ENCODE measurements at places on chromosomes 6 and 20.

GRCh38 chr6:7215798-7216231 is 97.2 kb downstream of the SSR1 start:
- DNase-seq = no peak

GRCh38 chr6:144895313-144896278 is 610.5 kb downstream of the UTRN start:
- no peak for DNase-seq

DNA sequence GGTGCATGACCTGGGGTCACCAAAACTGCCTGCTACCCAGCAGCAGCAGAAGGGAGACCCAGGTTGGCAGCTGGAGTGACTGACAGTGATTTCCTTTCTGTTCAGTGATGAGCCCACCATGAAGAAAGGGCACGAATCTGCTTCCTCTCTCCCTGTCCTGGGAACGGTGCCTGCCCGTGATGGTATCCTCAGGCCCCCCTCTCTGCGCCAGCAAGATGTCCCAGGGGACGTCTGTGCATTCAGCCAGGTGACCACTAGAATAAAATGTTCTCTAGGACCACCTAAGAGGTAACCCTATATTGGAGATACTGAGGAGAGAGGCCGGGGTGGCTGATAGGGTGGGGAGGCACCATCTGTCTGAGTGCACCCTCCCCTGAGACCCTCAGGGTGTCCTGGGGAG is 294.7 kb downstream of the QKI start:
- no peak for DNase-seq

- DNase-seq = no peak
Measured at GRCh38 chr20:58069207-58069606, 159.2 kb downstream of the ANKRD60 start.

GRCh38 chr6:80158478-80158989 is 52.1 kb downstream of the BCKDHB start:
- no peak for DNase-seq

- peak; percentile 28 for DNase-seq
Measured at GRCh38 chr6:133085896-133086295, 155.3 kb upstream of the EYA4 start.

- no peak for DNase-seq
Measured at GRCh38 chr20:7829776-7830175, 110.5 kb downstream of the HAO1 start.

DNA sequence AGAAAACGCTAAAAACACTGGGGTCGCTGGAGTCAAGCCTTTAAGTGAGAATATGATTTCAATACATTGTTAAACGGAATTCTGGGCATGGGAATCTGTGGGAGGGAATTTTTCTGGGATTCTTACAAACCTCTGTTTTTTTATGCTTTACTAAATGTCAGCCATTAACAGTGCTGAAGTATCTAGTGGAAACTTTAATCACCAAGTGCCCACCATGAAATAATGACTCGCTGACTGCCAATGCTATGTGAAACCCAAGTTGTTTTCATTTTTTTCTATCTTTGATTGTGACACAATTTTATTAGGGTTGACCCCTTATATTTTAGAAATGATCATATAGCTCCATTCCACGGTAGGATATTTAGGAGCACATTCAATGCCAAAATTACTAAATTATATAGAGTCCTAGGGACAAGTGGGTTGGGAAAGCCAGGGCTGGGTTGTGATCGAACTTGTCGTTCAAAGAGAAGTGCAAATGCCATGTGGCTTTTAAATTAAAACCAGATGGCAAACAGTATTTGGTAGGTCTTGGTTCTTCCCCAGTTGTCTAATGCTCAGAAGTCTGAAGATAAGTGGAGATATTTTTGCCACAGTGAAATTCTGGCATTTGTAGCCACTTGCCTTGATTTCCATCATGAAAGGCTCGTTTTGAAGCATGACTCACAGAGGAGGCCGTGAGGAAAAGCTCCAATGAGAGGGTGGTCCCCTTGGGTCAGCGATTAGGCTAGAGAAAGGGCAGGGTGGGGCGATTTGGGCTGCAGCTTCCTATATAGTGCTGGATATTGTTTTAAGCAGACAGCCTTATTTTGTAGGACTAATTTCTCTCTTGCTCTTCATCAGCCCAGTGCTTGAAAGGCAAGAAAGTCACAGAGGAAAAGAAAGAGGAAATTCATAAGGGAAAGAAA is 254.4 kb upstream of the JAG1 start:
- no peak for DNase-seq

DNA sequence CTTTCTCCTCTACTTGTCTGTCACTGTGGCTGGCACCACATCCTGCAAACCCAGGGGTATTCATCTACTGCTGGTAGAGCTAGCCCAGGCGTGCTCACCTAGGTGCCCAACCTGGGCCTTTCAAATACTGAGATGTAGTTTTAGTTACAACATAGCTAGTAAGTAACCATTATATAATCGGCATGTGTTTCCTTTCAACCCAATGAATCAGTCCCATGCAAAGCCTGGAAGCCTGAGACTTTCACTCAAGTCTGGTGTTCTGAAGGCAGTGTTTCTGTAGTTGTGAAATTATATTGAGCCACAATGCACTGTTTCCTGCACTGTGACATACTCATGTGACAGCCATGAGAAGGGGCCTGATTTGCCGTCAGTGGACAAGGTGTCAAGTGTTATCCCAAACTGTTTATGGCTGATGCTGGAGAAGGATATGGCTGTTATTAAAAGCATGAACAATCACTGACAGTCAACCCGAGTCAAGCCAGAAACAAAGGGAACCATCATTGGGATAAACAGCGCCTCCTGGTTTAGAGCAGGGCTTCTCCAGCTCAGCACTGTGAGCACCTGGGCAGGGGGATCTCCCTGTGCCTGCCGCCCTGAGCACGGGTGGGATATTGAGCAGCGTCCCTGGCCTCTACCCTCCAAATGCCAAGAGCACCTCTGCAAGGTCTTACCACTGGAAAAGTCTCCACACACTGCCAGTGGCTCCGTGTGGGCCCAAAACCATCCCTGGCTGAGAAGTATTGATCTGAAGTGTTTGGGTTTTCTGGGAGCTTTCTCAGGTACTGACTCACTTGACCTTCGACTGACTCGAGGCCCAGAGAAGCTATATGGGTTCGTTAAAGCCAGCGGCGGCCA is 1.6 kb downstream of the PSMA7 start:
- DNase-seq = no peak

GRCh38 chr6:3403238-3404173 is 53.3 kb downstream of the SLC22A23 start:
- DNase-seq = peak; percentile 89

DNA sequence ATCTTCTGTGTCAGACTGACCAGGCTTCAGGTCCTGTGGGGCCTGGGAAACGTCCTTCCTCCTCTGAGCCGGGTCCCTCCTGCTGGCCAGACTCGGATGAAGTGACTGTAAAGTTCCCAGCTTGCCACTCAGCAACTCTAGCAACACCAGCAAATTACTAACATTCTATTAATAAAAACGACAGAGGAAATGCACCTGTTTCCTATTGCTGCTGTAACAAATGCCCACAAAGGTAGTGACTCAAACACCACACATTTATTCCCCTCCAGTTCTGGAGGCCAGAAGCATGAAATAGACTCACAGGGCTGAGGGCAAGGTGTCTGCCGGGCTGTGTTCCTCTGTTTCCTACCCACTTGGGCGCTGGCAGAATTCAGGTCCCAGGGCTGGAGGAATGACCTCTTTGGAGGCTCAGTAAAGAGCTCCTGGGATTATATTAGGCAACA is 48.8 kb downstream of the CTCFL start:
- DNase-seq = no peak

DNA sequence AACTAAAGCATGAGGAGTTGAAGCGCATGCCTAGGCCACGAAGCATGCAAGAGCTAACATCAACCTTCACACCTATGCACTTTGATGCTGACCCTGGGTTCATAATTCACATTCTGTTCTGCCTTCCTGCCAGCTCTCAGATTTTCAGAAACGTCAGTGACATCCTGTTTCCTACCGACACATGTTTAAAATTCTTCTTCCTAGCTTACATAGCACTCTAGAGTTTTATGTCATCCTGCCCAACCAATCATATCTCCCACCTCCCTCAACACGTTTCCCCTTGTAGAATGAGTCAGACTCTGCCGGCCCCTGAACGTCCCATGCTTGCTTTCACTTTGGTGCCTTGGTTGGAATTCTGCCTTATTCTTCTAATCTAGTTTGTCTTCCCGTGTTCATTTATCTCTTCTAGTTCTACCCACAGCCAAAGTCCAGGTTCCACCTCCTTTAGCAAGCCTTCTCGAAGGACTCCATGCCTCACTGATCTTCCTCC is 97.2 kb upstream of the MAP7 start:
- no peak for DNase-seq

DNA sequence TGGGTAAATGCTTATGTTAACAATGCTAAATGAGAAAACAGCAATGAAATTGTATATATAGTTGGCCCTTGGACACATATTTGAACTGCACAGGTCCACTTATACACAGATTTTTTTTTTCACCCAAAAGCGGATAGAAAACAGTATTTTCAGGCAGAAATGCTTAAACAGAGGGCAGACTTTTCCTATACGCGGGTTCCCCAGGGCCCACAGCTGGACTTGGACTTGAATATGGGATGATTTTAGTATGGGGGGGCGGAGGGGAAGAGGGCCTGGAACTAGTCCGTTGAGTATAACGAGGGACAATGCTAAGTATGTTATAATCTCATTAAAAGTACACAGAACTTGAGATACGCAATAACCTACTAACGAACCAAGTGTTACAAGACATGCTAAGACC is 1.1 kb upstream of the PRSS35 start:
- DNase-seq = no peak

DNA sequence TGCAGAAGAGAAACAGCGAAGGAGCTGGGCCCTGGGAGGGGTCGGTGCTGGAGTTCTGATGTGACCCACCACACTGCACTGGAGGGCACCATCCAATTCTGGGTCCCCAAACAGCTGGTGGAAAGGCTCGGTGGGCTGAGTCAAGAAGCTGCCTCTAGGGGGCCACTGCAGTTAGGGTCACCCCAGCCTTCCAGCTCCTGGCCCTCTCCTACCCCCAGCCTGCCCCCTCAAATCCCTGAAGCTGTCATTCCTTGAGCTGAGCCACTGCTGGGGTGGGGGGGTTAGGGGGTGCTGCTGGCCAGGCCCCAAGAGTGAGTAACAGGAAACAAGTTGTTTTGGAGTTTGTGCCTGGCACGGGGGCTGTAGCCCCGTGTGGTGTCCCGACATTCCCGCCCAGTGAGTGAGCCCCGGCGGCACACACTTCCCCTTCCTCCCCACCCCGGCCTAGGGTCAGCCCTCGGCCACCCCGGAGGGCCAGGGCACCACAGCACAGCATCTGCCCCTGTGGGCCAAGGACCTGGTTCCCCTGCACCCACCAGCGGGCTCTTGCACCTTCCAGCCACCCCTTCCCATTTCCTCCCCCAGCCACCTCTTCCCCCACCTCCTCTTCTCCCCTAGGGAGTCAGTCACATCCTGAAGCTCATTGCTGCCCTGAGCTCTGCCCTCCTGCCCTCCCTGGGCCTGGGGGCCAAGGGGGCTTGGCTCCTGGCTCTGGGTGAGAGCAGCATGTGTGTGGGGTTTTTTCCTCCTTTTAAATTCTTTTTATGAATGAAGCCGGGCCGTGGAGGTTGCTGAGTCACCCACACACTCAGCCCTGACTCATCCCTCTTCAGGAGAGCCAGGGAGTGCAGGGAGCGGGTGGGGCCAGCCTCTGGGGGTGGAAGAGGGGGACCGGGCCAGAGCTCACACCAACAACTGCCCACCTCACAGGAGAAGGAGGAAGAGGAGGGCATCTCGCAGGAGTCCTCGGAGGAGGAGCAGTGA is 4.6 kb downstream of the SMIM29 start:
- DNase-seq = no peak

DNA sequence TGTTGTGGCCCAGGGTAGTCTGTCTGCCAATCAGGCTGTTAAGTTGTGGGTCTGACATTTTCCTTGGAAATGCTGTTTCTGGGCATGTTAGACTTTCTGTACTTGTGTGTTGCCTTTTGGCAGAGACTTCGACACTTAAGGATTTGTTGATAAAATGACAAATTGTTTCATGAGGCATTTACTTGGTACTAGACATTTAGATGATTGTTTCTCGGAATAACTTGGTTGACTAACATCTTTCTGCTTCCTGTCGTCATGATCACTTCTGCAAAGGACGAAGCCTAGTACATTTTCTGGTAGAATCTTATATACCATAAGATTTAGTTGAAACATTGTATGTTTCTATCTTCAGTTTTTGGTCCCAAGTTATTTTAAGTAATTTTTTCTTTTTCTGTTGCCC is 34.1 kb downstream of the UTRN start:
- no peak for DNase-seq

DNA sequence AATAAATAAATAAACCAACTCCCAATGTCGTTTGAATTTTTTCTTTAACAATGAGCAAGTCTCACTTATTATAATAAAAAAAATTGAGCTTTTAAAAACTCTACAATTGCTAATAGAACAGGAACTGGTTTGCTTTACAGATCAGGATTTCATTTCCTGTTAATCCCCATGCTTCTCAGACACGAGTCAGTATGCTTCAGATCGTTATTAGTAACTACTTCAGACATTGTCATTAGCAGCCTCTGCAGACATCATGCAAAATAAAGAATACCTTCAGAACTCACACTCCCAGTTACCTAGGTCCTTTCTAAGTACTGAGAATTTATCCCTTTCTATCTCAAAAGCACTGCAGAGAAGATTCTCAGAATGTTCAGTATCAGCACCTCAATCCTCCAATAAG is 10.0 kb upstream of the FAM210B start:
- DNase-seq = no peak

GRCh38 chr6:34657307-34657978 is 39.1 kb downstream of the ILRUN start:
- DNase-seq = peak; percentile 59

Measured in NCI-H2171 treated with DMSO at 0.1 percent for 48 hours (cell line).